ENCODE measurements at places on chromosomes 5 and 9.
A peak's percentile ranks its signal among the peaks of the same experiment; 100 is the strongest.

DNA sequence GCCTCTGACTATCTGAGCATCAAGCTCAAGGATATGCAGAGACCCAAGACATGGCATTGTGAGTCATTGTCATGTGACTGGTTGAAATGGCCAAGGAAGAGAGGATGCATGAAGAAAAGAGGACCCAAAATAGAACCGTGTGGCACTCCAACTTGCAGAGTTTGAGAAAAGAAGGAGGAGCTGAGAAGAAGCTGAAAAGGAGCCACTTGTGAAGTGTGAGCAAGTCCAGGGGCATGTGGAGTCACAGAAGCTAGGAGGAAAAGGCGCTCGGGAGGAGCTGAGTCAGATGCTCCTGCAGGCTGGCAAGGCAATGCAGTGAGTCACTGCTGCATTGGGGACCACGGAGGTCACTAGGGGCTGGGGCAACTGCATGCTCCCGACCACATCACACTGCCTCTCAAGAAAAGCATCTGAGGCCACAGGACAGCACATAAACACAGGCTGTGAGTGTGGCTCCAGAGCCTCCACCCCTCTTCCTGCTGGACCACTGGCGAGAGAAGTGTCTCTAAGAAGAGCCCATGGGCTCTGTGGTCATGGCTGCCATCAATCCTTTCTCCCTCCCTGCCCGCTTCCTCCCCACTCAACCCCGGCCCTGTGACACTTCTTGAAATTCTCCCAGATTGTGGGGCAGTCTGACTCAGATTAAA lies 197.6 kb downstream of the DRD1 start:
- DNase-seq, result peak; percentile 41

DNA sequence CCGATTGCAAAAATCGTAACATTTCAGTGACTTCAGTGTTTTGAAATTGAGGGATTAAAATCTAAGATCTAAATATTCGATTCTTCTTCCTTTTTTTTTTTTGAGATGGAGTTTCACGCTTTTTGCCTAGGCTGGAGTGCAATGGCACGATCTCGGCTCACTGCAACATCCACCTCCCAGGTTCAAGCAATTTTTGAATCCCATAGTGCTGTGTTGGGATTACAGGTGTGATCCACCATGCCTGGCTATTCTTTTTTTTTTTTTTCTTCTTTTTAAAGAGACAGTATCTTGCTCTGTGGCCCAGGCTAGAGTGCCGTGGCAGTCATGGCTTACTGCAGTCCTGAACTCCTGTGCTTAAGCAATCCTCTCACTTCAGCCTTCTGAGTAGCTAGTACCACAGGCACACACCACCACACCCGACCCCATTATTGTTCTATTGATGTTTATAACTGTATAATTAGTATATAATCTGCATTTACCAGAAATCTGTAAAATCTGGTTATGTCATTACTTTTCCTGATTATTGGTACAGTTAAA lies 42.7 kb downstream of the NSD1 start:
- no peak for DNase-seq

DNA sequence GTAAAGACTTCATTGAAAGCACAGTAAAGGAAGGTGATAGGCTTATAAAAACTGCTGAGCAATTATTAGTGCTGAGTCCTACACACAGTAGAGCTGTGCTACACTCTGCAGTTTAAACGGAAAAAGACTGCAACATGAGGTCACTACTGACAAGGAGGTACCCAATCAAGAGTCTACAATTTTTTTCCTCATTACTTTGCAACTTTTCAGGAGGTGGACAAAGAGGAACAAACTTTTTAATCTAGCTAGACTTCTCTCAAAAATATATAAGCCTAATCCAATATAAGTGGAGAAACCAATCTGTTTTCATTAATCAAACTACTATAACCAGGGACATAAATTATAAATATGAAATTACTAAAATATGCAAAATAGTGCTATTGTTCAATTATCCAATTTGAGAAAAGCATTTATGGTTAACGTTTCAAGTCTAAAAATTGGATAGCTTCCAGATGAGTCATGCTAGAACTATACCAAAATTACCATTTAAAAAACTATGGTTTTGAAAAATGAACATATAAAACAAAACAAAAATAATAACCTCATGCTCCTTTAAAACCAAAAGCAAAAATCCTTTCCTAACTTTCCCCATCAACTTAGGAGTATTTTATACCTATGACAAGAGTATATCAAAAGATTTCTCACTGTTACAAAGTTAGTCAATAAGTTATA lies 37.7 kb downstream of the FAM13B start:
- no peak for DNase-seq

DNA sequence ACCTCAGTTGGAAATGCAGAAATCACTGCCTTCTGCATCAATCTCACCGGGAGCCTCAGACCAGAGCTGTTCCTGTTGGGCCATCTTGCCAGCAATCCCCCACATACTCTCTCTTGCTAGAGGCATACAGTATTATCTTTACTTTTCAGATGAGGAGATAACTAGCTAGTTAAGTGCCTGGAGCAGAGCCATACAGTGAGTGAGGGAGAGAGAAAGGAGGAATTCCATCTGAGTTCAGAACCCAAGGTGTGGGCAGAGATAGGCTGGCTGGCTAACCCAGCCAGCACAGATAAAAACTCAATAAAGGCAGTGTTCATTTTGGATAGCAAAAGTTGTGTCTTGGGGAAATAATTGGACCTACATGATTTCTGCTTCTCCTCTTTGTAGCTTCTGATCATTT lies 268.0 kb upstream of the KIF2A start:
- no peak for DNase-seq

DNA sequence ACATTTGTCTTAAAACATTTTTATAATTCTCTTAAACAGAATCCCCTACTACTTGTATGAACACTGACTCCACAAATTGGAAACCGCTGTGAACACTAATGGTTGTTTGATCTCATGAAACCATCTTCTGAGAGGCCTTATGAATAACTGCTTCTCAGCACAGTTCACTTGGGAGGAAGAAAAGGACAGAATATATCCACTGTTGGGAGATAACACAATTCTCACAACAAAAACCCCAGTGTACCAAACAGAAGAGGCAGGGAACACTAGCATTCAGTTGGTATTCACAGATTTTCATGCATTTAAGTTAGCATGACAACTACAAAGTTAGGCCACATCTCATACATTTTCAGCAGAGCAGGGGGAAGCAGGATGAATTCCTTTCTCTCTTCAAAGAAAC lies 89.0 kb upstream of the SELENOP start:
- no peak for DNase-seq

- DNase-seq, result no peak
These were observed 182.7 kb downstream of the PIK3R1 start for GRCh38 chr5:68398146-68398812.

DNA sequence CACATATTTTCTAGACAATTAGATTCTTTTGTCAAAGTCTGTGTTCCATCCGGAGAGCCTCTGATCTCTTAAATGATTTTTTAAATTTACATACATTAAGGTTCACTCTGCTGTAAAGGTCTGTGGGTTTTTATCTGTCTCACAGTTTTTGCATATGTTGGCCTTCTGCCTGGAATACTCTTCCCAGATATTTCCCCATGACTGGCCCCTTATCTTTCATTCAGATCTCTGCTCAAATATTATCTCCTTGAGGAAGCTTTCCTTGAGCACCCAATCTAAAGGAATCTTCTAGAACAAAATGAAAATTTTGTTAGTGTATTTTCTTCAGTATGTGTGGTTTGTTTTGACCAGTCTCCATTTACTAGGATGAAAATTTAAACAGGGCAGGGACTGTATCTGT lies 26.3 kb downstream of the FAF2 start:
- no peak for DNase-seq

DNA sequence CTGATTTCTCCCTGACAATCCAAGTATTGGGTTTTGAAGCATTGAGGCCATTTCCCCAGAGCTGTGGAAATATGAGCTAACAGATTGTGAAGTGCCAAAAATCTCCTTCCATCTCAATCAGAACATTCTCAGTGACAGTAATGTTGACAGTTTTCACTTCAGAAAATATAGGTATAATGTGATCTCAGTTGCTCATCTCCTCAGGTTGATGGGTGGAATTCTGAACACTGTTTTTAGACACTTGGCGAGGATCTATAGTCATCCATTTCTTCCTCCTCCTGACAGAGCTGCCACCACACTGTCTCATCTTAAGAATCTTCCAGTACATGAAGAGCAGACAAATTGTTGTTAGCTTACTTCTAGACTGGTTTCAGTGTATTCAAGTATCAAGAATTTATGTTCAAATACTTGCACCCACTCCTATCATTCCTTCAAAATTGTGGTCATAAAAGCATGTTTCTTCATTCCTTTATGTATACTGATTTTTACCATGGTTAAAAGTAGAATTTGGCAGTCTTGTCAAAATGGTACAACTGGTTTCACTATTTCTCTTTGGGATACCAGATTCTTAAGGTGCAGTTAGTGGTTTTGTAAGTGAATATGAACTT lies 199.7 kb upstream of the TLE4 start:
- no peak for DNase-seq

GRCh38 chr9:85112391-85112790 lies 442.9 kb downstream of the NTRK2 start:
- no peak for DNase-seq

DNA sequence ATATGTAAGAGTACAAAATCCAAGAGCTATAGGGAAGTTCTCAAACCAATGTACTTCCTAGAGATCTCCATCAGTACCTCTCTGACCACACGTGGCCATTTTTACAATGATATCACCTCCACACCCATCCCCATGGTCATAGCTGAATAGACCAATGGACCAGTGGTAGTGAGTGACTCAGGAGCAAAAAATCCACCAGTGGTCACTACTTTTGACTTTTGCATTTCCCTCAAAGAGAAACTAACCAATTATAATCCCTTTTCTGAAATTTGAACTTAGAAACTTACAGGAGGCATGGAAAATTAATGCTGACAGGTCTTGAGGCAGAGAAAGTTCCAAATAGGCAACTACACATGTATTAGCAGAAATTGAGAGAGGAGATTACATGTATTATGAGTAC lies 238.4 kb downstream of the TRPM3 start:
- no peak for DNase-seq

DNA sequence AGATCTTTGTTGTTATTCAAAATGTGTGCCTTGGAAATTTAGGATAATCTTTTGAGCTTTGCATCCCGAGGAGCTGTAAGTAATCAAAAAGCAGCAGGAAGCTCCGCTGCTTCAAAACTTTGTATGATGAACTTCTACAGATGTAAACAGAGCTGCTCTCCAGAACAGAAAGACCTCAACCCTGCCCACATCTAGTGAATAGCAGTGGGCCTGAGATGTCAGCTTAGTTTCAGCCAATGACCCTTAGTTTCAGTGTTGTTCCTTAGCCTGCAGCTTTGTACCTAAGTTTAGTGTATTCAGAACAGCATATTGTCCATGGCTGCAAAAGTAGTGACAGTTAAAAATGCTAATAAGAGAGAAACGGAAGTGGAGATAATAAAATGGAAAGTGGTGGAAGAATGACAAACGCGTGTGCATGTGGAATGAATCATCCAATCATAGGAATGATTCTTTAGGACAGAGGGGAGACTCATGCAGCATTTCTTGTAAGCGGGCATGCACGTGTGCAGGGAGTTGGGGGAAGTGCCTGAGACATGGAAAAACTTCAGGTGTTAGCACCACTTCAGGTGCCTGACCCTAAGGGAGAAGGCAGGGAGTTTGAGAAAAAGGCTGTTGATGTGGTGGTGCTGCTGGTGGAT lies 24.9 kb downstream of the SNX24 start:
- DNase-seq, result no peak
